Stimulated activated CD8-positive, alpha-beta memory T cell treated with anti-CD3 and anti-CD28 coated beads, Interleukin-4, amount 100 ng/mL, for 24 hours (primary cell): ENCODE measurements at places on chromosomes 5 and 9.
A peak's percentile ranks its signal among the peaks of the same experiment; 100 is the strongest.

GRCh38 chr5:143041461-143041860 is 271.3 kb downstream of the ARHGAP26 start:
- no peak for DNase-seq

DNA sequence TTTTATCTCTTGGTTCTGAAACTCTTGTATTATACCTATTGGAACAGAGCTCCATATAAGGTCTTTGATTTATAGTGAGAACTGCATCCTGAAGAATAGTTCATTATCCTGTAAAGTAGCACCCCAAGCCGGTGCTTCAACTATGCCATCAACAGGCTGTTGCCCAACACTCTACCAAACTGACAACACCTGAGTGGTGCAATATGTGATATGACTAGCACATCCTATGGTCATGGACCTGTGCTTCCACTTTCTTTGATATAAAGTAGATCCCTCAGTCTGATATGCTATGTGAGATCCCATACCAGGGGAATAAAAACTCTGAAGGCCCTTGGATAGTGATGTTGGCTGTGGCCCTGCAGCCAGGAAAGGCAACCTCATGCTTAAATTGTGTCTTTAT is 15.8 kb downstream of the CSF2 start:
- no peak for DNase-seq

DNA sequence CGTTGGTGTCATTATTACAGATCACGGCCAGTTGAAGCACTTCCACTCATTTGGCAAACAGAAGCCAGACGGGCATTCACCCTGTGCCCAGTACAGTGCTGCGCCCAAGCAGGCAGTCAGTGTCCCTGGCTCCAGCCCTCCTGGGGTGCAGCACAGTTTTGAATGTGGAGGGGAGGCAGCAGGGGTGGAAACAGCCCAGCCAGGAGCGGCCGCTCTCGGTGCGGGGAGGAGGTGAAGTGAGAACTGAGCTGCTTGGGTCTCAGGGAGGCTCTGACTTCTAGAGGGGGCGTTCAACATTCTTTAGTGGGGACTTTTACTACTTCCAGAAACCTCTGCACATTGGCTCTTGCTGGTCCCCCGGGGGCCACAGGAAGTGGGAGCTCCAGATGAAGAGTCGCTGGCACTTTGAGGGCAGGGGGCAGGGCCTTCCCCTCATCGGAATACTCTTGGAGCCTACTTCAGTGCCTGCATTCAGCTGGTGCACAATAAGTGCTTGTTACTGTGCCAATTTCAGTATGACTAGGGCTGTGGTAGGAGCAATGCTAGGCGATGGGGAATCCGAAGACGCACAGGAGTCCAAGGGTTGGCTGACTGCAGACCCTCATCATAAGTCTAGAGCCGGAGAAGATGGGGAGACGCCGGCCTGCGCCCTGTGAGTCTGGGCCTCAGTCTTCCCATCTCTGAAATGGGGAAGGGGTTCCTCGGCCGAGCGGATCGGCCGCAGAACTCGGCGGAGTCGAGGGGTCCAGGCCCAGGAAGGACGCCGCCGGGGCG is 492 bp upstream of the NEK6 start:
- no peak for DNase-seq

DNA sequence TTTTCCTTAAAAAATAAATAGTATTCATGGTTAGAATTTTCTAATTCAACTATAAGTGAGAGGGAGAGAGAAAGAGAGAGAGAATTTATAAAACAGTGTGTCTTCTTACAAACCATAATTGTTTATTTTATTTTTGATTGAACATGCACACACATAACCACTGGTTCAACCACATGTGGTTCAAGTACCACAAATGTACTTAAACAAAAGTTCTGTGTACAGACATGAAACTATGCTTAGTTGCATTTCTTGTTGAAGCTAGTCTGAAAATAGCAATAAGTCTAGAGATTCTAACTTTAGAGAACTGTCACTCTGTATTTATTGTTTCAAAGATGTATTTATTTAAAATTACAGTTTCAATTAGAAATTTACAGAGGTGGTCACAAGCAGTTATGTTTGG is 130.6 kb upstream of the PDE4D start:
- no peak for DNase-seq

- no peak for DNase-seq
These were observed 336.5 kb downstream of the DIRAS2 start for GRCh38 chr9:90306158-90306557.

DNA sequence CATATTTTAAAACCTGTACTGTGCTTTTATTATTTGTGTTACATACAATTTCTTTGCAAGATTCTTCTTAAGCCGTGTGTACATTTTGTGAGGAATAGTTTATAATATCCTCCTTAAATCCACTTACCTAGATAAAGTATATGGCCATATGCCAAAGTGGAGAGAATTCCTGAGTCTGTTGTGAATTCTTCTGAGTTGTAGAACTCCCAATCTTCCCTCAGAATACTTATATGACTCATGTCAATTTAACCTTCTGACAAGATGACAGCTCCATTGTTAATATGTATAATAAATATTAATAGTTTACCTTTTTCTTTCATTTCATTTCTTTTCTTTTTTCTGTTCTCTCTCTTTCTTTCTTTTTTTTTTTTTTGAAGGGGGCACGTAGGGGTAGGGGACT is 6.0 kb upstream of the RICTOR start:
- no peak for DNase-seq

- no peak for DNase-seq
These were observed 338.0 kb downstream of the SEMA5A start for GRCh38 chr5:9207817-9208418.

GRCh38 chr5:172958331-172959046 is 735 bp upstream of the RPL26L1 start:
- peak; percentile 53 for DNase-seq

GRCh38 chr9:128781187-128782070 is 5.6 kb upstream of the TBC1D13 start:
- no peak for DNase-seq

GRCh38 chr9:100111235-100111634 is 12.2 kb downstream of the INVS start:
- DNase-seq, result no peak

- no peak for DNase-seq
These were observed 138.0 kb upstream of the EFNA5 start for GRCh38 chr5:107808671-107809137.

GRCh38 chr5:126998895-126999570 is 31.3 kb downstream of the MARCHF3 start:
- DNase-seq, result no peak

GRCh38 chr5:111172504-111172903 is 51.7 kb upstream of the CAMK4 start:
- DNase-seq, result no peak

- DNase-seq, result no peak
These were observed 133.3 kb downstream of the CDK5RAP2 start for GRCh38 chr9:120446671-120447070.

- DNase-seq, result no peak
These were observed 140.3 kb downstream of the LHFPL2 start for GRCh38 chr5:78508186-78508765.

GRCh38 chr9:116859763-116860162 is 172.7 kb downstream of the TRIM32 start:
- no peak for DNase-seq

DNA sequence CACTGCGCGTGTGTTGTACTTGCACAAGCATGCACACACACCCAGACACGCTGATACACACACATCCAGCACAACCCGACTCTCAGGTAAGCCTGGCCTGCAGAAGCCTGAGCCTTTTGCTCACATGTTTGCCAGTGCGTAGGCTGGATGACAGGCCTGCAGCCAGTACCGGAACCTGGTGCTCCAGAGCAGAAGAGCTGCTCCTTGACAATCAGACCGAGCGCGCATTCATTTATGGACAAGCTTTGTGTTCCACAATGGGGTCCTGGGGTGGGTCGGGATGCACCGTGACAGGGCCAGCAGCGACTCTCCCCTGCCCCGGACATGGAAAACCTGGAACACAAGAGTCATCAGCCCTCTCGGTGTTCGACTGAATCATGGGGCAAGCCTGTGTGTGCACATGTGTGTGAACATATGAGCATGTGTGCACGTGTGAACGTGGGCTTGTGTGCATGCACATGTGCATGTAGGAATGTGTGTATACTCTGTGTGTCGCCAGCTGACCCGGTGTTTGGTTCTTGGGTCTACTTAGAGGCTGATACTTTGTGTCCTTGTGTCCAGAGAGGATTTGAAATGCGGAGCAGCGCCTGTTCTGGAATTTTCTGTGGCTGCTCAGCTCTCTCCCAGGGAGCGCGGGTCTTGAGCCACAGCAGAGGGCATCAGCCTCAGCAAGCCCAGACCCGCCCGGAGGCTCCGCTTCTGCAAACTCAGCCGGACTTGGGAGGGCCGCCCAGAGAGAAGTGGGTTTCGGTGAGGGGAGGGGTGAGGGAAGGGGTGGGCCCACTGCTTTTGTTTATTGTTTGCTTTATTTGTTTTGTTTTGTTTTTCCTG is 32.2 kb downstream of the IRX4 start:
- DNase-seq, result no peak

DNA sequence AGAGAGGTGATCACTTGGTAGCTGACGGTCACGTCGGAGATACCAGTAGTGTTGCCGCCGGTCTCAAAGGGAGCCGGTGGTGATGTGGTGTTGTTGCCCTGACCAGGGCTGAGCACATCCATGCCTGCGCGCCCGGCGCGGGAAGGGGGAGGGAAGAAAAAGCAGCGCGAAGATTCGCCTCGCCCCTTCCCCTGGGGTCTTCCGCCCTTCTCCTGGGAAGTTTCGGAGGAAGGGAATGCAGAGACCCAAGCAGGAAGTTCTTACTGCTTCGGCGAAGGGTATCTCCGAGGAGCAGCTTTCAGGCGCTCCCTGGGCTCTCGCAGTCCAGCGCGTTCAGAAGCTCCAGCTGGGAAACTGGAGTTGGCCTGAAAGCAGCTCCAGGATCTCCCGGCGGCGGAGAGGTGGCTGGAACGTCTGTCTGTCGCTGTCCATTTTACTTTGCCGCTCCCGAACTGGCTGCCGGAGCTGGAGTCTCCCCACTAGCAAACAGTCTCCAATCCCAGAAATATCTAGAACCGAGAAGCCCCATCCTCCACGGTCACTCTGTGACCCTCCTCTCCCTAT is 565 bp downstream of the HTR1A start:
- DNase-seq, result no peak

GRCh38 chr5:43573058-43573457 is 16.2 kb upstream of the PAIP1 start:
- no peak for DNase-seq

DNA sequence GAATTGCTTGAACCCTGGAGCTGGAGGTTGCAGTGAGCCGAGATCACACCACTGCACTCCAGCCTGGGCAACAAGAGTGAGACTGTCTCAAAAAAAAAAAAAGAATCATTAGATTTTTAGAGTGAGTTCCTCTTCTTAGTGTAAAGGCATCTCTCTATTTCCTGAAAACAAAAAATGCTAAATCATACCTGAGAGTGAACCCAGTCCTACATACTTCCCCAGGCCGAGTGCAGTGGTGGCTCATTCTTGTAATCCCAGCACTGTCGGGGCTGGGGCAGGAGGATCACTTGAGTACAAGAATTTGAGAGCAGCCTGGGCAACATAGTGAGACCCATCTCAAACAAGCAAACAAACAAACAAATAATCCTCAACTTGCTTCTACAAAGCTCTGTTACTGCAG is 38.2 kb upstream of the LPAR1 start:
- DNase-seq, result no peak

- DNase-seq, result no peak
These were observed 35.0 kb upstream of the FOXB2 start for GRCh38 chr9:76984486-76984885.
